Activated CD8-positive, alpha-beta memory T cell treated with anti-CD3 and anti-CD28 coated beads for 48 hours (primary cell): ENCODE measurements at places on chromosomes 5 and 9.

- no peak for DNase-seq
Measured at GRCh38 chr5:147804334-147804733, 21.8 kb upstream of the JAKMIP2 start.

GRCh38 chr5:150397782-150398721 is 14.7 kb downstream of the CD74 start:
- no peak for DNase-seq

GRCh38 chr5:175728885-175729828 is 71.3 kb downstream of the HRH2 start:
- DNase-seq = no peak

- no peak for DNase-seq
Measured at GRCh38 chr9:133221177-133221809, 12.2 kb upstream of the OBP2B start.

DNA sequence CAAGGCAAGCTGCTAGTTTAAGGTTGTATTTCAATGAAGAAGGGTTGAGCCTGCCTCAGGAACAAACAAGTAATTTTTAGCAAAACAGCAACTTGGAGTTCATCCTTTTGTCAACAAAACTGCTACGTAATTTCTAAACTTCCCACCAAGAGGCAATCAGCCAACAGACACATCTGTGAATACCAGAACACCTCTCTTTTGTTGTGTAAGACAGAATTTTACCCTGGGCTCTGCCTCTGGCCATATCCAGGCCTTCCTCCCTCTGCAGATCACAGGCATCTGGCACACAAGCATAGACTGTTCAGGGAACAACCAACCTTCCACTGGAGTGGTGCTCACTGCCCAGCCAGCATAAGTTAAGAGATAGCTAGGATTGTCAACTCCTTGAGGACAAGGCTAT is 409.0 kb downstream of the SPOCK1 start:
- no peak for DNase-seq

DNA sequence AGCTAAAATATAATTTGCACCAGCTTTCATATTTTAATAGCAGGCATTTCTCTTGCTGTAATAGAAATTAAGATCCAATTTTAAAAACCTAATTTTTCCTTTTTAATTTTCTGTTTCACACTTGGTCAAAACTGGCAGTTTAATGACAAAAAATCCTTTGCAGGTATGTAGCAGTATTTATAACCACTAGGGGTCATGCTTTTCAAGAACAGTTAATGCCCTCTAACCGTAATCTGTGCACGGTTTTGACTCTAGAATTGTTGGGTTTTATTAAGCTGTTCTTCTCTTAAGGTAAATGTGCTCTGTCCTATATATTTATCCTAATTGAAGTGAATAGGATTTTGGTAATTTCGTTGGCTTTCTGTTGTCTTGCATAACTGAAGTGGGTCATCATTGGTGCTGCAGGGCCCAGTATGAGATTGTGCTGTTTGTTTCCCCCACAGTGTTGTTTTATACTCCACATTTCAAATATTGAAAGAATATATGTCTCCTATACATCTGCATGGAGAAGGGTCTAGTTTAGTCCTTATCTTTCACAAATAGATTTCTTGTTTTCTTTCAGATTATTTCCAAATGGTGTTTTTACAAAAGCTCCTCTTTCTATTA is 107.4 kb downstream of the SCAMP1 start:
- DNase-seq = no peak
